ENCODE measurements at places on chromosomes 16 and 17.

GRCh38 chr17:44355642-44356099 is 8.0 kb downstream of the FAM171A2 start:
- DNase-seq = no peak

DNA sequence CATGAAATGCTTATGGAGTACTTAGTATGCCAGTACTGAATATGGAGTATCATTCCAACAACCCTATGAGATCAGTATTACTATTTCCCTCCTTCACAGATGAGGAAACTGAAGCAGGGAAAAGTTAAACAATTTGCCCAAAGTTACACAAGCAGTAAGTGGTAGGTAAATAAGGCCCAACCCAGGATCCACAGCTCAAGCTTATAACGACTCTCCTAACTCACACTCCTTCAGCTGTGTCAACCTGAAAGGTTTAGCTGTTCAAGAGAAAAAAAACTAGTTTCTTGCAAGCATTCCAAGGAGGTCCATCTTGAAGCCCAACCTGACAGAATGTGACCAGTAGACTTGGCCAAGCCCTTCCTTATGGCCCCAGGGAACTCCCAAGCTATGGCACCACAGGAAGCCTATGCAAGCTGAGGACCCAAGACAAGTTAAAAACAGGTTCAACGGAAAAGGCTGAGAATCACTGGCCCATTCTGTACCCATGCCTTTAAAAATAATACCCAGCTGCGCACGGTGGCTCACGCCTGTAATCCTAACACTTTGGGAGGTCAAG is 6.5 kb downstream of the CRK start:
- DNase-seq = no peak

DNA sequence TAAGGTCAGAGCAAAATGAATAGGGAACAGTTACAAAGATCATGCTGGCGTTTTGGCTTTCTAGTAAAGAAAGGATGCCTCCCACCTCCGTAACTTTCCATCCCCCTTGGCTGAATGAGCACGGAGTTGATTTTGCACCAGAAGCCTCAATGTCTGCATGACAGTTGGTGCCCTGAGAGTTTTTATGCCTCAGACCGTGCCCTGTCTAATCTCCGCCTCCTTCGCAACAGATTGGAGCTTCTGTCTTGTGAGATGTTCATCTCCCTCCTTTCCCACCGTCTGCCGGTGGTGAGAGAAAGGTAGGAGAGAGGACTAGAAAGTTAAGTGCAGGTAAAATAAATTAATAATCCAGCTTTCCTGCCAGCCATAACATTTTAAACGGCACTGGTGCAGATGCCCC is 1.9 kb downstream of the HS3ST4 start:
- DNase-seq = no peak

GRCh38 chr17:43430936-43431713 is 32.3 kb downstream of the ARL4D start:
- no peak for DNase-seq

- DNase-seq = no peak
These were observed 24.9 kb upstream of the CBX4 start for GRCh38 chr17:79864147-79864546.

DNA sequence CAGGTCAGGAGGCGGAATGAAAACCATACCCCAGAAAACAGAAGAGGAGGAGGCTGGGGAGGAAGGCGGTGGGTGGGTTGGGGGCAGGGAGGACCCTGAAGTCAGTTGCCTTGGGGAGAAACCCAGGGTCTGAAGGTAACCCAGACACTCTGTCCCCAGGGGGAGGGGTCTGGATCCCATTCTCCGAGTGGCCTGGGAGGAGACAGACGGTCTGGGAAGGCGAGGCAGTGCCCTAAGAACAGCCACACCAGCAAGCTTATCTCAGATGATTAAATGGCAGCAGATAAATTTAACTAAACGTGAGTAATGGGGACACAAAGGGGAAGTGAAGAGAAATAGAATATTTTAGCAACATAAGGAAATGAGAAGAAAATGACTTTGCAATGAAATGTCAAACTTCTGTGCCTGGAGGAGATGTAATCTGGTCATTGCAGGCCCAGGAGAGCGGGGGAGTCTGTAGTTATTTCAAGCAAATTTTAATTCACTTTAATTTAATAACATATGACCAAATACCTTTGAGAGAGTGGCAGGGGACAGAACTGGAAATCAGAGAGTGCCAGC is 21.4 kb upstream of the ZFP90 start:
- no peak for DNase-seq

DNA sequence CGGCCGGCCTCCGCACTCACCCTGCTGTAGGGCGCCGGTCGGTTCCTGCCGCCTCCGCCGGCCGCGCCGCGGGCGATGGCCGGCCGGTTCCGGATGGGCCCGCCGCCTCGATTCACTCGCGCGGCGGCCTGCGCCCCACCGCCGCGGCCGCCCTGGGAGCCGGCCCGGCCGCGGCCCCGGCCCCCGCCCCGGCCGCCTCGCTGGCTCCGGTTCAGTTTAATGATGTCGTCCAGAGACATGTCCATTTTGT is 158 bp downstream of the ALYREF start:
- no peak for DNase-seq

DNA sequence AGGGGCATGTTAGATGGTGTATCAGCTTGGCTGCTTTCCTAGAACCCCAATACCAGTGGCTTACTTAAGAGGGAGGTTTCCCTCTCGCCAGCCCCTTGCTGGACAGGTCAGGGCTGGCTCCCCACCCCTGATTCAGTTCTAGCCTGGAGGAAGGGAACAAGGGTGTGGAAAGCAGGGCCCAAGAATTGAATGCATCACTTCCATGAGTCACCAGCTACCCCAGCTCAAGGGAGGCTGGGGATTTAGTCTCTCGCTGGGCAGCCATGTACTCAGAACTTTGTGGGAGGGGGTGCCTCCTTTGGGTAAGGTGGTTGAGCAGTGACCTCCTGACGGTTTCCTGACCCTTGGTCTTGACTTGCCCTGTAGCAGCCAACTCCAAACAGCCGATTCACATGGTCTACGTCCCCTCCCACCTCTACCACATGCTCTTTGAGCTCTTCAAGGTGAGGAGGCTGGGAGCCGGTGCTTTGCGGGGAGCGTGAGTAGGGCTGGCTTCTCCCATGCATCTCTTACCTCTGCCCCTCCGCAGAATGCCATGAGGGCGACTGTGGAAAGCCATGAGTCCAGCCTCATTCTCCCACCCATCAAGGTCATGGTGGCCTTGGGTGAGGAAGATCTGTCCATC is 12.8 kb downstream of the PDK2 start:
- no peak for DNase-seq

DNA sequence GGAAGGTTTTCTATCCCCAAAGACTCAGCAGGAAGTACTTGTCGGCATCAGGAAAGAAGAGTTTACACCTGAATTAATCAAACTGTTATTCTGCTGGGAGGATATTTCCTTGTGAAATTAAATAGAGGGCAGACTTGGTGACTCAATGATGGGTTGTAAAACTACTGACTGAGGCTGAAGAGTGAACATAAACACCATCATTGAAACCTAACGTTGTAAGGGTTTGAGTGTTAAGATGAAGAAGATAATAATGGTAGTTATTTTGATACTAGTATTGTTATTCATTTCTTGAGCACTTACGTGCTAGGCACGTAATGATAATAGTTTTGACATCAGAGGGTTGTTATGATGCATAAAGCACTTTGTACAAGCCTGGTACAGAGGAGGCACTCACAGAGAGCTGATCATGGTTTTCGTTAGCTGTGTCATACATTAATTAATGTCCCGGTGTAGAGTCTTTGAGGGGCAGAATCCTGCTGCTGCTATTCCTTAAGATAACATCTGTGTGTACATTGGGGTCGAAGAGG is 64.2 kb upstream of the CACNG3 start:
- no peak for DNase-seq

GRCh38 chr17:34581446-34582184 is 2.2 kb downstream of the TMEM132E start:
- no peak for DNase-seq

GRCh38 chr17:32335687-32336086 is 6.3 kb downstream of the C17orf75 start:
- DNase-seq = no peak

DNA sequence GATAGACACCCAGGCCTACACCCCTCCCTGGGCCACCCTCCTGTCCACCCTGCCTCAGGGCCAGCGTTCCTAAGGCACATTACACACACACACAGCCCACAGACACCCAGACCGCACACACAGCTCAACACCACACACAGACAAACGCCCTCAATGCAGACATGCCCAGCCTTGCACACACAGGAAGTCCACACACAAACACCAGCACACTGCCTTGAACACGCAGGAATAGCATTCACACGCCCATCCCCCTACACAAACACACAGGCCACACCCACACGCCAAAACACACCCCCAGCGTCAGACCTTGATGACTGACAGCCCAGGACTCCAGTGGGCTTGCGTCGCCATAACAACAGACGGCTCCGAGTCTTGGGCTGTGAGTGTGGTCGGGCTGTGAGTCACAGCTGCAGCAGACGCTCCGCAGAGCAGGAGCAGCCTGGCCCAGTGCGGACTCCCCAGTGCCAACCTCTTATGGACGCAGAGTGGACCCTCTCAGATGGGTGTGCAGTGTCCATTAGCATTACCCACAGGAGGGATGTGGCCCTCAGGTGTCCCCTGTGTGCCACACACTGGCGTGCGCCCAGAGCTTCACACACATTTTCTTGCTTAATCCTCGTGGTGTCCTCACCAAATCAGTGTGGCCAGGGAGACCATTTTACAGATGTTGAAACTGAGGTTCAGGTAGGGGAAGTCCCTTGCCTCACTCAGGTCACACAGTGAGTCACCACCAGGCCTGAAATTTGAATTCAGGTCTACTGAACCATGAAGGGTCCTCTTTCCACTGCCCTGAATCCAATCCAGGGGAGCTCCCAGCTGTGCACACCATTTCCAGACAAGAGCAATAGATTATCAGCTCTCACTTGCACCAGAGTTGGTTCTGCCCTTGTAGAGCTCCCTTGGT is 17.8 kb upstream of the RAI1 start:
- DNase-seq = peak; percentile 79

DNA sequence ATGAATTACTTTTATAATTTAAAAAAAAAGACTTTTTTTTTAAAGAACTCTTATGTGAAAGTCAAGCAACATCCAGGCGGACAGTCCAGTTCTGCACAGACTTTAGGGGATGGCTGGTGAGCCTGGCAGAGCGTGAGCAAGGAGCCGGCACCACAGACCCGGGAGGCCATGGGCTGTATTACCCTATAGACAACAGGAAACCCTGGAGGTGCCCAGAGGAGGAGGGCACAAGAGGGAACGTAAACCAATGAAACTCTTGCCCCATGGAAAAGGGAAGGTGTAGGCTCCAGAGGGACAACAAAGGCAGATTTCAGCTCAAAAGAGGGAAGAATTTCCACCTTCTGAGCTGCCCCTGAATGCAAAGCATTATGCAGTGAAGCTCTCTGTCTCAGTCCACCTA is 25.5 kb upstream of the RPH3AL start:
- DNase-seq = no peak

DNA sequence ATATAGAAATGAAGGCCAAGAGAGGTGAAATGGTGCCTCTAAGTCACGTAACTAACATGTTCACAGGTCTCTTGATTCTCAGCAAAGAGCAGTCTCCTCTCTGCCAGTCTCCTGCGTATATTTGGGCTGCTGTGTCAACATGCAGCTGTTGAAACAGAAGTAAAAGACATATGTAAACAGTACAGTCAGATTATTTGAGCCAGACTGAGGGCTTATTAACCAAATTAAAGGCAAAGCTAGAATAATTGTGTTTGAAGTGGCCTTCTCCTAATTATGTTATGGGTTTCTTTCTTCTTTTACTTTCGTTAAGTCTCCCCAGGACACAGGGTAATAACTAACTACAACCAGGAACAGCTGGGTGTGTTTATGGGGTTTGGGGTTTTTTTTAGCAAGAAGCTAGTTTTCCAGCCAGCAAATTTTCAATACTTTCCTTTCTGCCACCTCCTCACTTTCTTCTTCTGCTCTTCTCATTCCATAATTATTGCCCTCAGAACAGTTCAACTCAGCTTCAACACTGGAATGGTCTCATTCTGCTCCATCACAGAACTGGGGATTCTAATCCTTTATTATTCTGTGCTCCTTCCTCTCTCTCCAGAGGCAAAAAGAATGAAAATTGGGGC is 18.4 kb downstream of the G6PC1 start:
- no peak for DNase-seq

- no peak for DNase-seq
These were observed 89.9 kb upstream of the DNAH17 start for GRCh38 chr17:78667091-78667490.

GRCh38 chr17:41322094-41322902 is 6.8 kb upstream of the KRTAP17-1 start:
- no peak for DNase-seq

GRCh38 chr17:10384175-10384574 is 11.4 kb upstream of the MYH13 start:
- DNase-seq = peak; percentile 52

DNA sequence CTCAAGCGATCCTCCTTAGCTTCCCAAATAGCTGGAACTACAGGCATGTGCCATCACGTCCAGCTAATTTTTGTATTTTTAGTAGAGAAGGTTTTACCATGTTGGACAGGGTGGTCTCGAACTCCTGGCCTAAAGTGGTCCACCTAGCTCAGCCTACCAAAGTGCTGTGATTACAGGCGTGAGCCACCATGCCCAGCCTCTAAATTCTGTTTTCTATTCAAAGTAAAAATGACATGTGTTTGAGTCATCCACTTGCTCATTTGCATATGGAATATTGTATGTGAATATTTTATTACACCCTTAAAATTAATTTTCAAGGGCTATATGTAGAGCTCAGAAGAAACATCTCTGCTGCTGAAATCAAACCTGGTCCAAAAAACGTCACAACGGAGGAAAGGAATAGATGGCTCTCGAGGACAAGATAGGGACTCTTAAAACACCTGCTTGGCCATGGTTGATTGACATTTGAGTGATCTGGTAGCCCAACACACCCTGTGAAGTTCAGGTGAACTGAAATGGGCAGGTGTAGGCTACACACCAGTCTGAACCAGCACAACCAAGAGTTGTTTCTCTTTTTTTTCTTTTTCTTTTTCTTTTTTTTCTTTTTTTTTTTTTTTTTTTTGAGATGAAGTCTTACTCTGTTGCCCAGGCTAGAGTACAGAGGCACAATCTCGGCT is 51.1 kb downstream of the SF3B3 start:
- DNase-seq = no peak

- DNase-seq = no peak
These were observed 44.4 kb downstream of the CLEC19A start for GRCh38 chr16:19329932-19330331.

DNA sequence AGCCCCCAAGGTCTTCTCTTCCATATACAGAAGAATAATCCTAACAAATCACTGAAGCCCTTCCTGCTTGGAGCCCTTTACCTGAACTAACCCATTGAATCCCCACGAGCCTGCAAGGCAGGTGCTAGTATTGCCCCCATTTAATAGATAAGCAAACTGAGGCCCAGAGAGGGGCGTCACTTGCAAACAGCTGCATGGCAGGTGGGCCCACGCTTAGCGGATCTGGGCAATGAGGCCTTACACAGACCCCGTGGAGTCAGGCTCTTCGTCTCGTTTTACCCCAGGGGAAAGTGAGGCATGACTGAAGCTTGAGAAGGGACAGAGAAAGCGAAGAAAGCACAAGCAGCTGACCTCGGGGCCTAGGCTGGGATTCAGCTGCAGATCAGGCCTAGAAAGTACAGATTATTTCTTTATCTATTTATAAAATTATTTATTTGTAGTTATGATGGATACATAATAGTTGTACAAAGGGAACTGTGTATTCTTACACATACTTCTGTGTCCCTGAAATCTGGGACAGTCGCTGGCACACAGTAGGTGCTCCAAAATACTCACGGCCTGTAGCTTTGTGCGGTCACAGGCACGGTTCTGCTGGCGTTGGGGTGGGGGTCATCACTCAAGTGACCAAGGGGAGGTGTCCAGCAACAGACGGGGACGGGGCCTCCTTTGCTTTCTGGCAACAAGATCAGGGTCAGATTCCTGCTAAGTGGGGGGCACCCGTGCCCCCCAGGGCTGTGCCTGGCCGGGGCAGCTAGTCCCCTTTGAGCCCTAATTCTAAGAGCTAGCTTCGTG is 223.2 kb upstream of the GSE1 start:
- DNase-seq = no peak
